ENCODE measurements at places on chromosomes 6 and 20. TPM values are rescaled to one million over a fixed set of nuclear protein-coding genes. Genes with fewer than 3 reads are reported as not detected.

SLC25A27 gene
- total RNA-seq = 0.35 TPM

DNA sequence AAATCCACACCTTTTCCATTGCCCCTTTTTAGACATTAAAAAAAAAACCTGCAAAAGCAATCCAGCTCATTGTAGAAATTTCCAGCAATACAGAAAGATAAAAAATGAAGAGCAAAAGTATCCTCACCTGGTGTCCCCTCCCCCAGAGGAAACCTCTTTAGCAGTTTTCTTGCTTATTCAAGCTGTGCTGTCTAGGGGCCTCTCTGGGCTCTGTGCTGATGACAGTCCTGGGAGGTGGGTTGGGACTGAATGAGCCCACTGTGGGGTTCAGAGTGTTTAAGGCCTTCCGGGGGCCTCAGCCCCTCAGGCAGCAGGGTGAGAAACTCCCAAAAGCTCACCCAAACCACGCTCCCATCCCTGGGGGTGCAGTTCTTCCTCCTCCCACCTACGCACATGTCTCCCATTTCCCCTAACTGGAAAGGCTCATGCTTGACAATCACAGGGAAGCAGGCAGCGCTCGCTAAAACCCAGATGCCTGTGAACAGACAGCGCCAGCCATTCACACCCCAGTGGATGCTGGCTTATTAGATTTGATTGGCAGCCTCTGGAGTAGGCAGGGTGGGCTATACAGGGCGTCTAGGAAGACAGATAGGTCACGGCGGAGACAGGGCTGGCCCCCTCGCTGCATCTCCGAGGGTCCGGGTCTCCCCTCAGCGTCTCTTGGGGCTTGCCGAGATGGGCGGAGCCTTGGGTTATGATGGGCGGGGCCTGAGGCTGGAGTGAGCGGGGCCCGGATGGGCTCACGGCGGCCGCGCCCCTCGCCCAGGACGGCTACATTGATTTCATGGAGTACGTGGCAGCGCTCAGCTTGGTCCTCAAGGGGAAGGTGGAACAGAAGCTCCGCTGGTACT is 4.6 kb downstream of the GUCA1A start:
- no peak for DNase-seq
- no peaks in the 10 kb centered on the region for H3K4me1 ChIP-seq
- H3K4me3 ChIP-seq = no peak overlapping the region

- no peaks in the 10 kb centered on the region for H3K36me3 ChIP-seq
- H3K27me3 ChIP-seq = peaks cover 34% of the 10 kb centered on the region
- no peak for DNase-seq
- peaks cover 10% of the 10 kb centered on the region for H3K4me1 ChIP-seq
Measured at GRCh38 chr6:34094474-34095135, 51.3 kb downstream of the GRM4 start.

DNA sequence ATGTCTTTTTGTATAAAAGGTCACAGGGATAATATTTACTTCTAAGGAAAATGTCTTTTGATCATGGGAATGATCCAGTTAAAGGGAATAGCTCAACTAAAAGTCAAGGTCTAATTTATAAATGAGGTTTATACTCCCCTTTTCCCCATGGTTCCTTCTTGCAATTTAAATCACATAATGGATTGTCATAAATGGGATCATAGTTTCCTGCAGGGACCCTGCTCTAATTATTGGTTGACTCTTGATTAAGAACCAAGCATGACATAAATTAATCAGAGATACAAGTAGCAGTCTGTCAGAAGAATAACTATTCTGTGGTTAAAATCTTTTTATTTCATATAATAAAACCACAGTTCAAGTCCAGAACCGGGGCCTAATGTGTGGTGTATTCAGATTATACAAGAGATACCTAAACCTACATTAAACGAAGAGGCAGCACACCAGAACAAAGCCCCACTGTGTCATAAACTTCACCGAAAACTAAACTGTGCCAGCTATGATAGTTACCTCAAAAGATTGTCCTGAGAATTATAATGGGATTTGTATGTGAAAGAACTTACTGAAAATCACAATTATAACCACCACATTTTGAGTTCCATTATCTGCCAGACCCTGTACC is 43.0 kb upstream of the CD83 start:
- H3K36me3 ChIP-seq = no peaks in the 10 kb centered on the region
- peak overlapping the region; percentile 94 for H3K27ac ChIP-seq
- H3K27me3 ChIP-seq = no peaks in the 10 kb centered on the region
- peaks cover 40% of the 10 kb centered on the region for H3K4me1 ChIP-seq
- no peak for DNase-seq

ASIP gene
- not detected for total RNA-seq

- H3K27me3 ChIP-seq = no peaks in the 10 kb centered on the region
- DNase-seq = no peak
- no peaks in the 10 kb centered on the region for H3K36me3 ChIP-seq
- H3K4me1 ChIP-seq = peaks cover 18% of the 10 kb centered on the region
Measured at GRCh38 chr20:5065166-5065878, 54.4 kb downstream of the PCNA start.

VNN1 gene
- total RNA-seq = not detected

TMEM217 gene
- 5.7 TPM for total RNA-seq

SLC52A3 gene
- not detected for total RNA-seq

GRCh38 chr20:48178633-48179032 is 393.4 kb upstream of the SULF2 start:
- no peaks in the 10 kb centered on the region for H3K36me3 ChIP-seq
- DNase-seq = no peak
- H3K27me3 ChIP-seq = peaks cover 10% of the 10 kb centered on the region
- H3K27ac ChIP-seq = no peak overlapping the region
- H3K4me1 ChIP-seq = no peaks in the 10 kb centered on the region
- H3K4me3 ChIP-seq = no peak overlapping the region

DACT2 gene
- not detected for total RNA-seq

- no peaks in the 10 kb centered on the region for H3K4me1 ChIP-seq
- peaks cover 42% of the 10 kb centered on the region for H3K27me3 ChIP-seq
- no peak for DNase-seq
- no peaks in the 10 kb centered on the region for H3K36me3 ChIP-seq
- H3K4me3 ChIP-seq = no peak overlapping the region
- no peak overlapping the region for H3K27ac ChIP-seq
Measured at GRCh38 chr6:52858416-52858815, 17.8 kb upstream of the GSTA5 start.

GCM1 gene
- total RNA-seq = 0.09 TPM

PAX1 gene
- not detected for total RNA-seq

PTPRK gene
- total RNA-seq = 2.6 TPM

NKAPL gene
- not detected for total RNA-seq

GRCh38 chr6:89602166-89602565 is 36.4 kb downstream of the LYRM2 start:
- no peaks in the 10 kb centered on the region for H3K27me3 ChIP-seq
- no peak for DNase-seq
- no peak overlapping the region for H3K27ac ChIP-seq
- H3K4me3 ChIP-seq = no peak overlapping the region
- peaks cover 21% of the 10 kb centered on the region for H3K4me1 ChIP-seq

DNA sequence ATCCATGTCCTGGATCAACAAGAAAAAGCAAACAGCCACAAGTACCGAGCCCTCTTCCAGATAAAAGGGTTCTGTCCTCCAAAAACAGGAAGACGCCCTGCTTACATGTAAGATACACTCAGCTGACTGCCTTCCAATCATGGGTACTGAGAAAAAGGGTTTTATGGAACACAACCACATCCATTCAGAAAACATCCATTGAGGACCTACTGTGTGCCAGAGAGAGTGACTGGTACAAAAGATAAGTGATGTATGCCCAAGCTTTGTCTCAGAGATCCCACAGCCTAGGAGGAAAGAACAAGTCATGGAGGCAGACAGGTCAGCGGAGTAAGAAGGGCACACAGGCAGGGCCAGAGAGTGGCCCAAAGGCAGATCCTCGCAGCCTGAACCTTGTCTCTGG is 94.8 kb upstream of the SSTR4 start:
- DNase-seq = no peak
- no peaks in the 10 kb centered on the region for H3K27me3 ChIP-seq
- no peaks in the 10 kb centered on the region for H3K4me1 ChIP-seq
- no peaks in the 10 kb centered on the region for H3K36me3 ChIP-seq
- H3K4me3 ChIP-seq = no peak overlapping the region
- no peak overlapping the region for H3K27ac ChIP-seq

DNA sequence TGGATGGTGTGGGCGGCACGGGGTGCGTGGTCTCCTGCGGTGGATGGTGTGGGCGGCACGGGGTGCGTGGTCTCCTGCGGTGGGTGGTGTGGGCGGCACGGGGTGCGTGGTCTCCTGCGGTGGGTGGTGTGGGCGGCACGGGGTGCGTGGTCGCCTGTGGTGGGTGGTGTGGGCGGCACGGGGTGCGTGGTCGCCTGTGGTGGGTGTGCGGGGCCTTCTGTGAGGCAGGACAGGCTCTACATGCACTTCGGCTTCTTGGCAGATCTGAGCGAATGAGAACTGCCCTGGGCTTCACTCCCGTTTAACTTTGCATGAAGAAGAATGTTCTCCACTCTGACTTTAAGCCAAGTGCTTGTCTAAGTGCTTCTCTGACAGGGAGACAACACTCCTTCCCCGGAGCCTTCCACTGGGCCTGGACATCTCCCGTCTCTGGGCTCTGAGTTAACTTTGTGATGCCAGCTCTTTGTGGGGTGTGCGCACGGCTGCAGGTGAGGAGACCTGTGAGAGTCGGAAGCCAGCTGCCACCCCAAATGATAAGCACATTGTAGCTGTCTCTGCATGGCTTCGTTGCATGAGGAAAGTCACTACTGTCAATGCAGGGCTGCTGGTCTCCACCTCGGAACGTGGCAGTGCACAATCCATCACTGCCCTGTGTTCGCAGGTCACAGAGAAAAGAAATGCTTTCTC is 244.8 kb downstream of the DLL1 start:
- H3K4me1 ChIP-seq = peaks cover 4% of the 10 kb centered on the region
- H3K4me3 ChIP-seq = no peak overlapping the region
- peaks cover 21% of the 10 kb centered on the region for H3K27me3 ChIP-seq
- H3K27ac ChIP-seq = no peak overlapping the region

TMEM200A gene
- 3.0 TPM for total RNA-seq

KHDC1L gene
- not detected for total RNA-seq

PTCRA gene
- total RNA-seq = not detected

- H3K36me3 ChIP-seq = no peaks in the 10 kb centered on the region
- H3K4me3 ChIP-seq = no peak overlapping the region
- DNase-seq = no peak
- no peaks in the 10 kb centered on the region for H3K4me1 ChIP-seq
- no peaks in the 10 kb centered on the region for H3K27me3 ChIP-seq
Measured at GRCh38 chr20:62210496-62210855, 9.6 kb downstream of the HRH3 start.

EIF2S2 gene
- 106 TPM for total RNA-seq

DNA sequence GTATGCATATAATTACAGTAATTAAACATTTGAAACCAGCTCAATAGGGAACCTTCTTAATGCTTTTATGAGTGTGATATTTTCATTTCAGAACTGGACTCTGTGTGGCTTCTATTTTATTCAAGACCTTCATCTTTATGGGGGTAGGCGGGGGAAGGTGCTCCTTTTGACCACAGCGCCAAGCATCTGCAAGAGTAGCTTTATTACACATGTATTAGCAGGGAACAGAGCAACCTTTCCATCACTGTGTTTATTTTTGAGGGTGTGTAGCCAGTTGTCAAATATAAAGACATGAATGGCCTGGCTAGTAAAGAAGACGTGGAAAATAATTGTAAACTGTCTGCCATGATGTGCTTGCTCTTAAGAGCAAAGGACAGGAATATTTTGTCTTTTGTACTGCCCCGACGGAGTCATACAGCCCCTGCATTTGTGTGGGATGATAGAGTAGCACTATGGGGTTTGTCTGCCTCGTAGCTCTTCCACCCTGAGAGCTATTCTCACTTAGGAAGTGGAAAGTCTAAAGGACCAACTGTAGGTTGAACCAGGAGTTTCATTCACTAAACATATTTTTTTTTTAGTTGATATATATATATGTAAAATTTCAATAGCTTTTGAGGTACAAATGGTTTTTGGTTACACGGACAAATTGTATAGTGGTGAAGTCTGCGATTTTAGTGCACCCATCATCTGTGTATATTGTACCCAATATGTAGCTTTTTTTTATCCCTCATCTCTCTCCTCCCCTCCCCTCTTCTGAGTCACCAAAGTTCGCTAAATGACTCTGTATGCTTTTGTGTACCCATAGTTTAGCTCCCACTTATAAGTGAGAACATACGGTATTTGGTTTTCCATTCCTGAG is 91.2 kb downstream of the CARMIL1 start:
- H3K36me3 ChIP-seq = peaks cover 21% of the 10 kb centered on the region
- H3K4me3 ChIP-seq = peak overlapping the region; percentile 41
- DNase-seq = no peak
- peak overlapping the region; percentile 76 for H3K27ac ChIP-seq
- peaks cover 69% of the 10 kb centered on the region for H3K4me1 ChIP-seq
- H3K27me3 ChIP-seq = no peaks in the 10 kb centered on the region

GRCh38 chr20:62723351-62723750 is 14.7 kb downstream of the NTSR1 start:
- peaks cover 65% of the 10 kb centered on the region for H3K27me3 ChIP-seq
- DNase-seq = no peak
- peaks cover 10% of the 10 kb centered on the region for H3K36me3 ChIP-seq
- no peak overlapping the region for H3K4me3 ChIP-seq

- H3K4me1 ChIP-seq = peaks cover 16% of the 10 kb centered on the region
- H3K27ac ChIP-seq = no peak overlapping the region
- DNase-seq = no peak
- no peak overlapping the region for H3K4me3 ChIP-seq
- H3K27me3 ChIP-seq = peaks cover 21% of the 10 kb centered on the region
- peaks cover 45% of the 10 kb centered on the region for H3K36me3 ChIP-seq
Measured at GRCh38 chr6:105872249-105872648, 213.9 kb upstream of the PRDM1 start.

HCRTR2 gene
- not detected for total RNA-seq

DNMT3B gene
- 4.7 TPM for total RNA-seq

GRCh38 chr6:98672681-98673475 is 161.5 kb upstream of the POU3F2 start:
- no peak for DNase-seq
- H3K36me3 ChIP-seq = no peaks in the 10 kb centered on the region
- no peaks in the 10 kb centered on the region for H3K4me1 ChIP-seq

JPH2 gene
- not detected for total RNA-seq

DNA sequence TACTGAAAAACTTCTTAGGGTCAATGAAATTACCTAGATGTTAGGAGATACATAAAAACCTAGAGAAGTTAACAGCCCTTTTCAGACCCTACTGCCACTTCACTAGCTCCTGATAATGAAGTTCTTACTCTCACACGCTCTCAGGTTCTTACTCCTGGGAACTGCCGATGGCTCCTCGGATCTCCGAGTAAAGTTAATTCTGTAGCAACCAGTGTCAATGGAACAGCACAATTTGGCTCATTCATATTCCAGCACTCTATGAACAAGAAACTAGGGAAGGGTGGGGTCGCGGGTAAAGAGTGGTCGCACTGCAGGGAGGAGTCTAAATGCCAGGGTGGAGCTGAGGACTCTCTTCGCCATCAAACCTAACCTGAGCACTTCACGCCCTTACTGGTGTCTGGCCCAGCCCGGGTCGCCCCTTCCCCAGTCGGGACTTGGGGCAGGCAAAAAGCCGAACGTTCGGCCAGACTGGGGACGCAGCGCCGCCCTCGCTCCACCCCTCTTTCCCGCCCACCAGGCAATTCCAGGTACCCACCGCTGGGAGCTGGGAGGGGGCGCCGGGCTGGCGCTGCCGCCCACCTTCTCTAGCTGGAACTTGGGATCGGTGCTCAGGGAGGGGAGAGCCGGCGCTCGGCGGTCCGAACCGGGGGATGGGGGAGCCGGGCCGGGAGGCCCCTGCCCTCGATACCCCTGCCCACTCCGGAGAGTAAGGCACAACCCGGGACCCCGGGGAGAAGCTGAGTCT is 744 bp downstream of the RAB23 start:
- H3K27ac ChIP-seq = peak overlapping the region; percentile 68
- DNase-seq = peak; percentile 62

HLA-DRB1 gene
- total RNA-seq = 228 TPM
